ENCODE measurements at places on chromosomes 6 and 20.
A peak's percentile ranks its signal among the peaks of the same experiment; 100 is the strongest.

GRCh38 chr20:38418509-38419204, 16.5 kb downstream of the SNHG17 start:
- DNase-seq = peak; percentile 41

GRCh38 chr6:152151920-152152319, 344.4 kb downstream of the ESR1 start:
- DNase-seq = no peak

DNA sequence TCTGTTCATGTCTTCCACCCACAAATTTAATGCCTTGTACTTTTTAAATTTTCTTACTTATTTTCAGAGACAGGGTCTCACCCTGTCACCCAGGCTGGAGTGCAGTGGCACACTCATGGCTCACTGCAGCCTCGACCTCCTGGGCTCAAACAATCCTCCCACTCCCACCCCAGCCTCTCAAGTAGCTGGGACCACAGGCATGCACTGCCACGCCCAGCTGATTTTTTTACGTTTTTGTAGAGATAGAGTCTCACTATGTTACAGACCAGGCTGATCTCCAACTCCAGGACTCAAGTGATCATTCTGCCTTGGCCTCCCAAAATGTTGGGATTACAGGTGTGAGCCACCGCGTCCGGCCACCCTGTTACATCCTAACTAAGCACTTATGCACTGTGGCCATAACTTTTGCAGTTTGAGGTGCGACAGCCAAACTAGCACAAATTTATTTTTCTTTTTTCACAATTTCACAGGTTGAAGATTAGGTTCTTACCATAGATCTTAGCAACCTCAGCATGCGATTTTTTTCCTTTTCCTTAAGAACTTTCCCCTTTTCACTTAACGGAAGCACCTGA, 92.1 kb downstream of the EPB41L2 start:
- DNase-seq = peak; percentile 47

DNA sequence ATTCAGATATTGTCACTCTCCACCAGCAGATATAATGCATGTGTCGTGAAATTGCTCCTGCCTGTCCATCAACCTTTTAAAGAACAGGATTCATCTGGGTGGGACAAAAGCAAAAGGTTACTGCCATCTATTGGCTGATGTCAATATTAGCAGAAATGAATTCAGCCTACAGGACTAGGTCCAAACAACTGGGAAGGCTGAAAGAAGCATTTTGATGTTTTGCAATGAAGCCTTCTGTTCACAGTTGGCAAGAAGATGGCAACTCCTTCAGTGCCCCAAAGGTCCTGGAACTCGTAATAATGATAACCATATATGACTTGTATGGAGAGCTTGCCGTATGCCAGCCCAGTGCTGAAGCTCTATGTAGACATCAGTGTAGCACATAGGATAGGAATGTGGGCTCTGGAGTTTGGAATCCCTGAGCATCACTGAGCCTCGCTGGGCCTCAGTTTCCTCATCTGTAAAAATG, 7.5 kb downstream of the BCAS1 start:
- DNase-seq = peak; percentile 42

DNA sequence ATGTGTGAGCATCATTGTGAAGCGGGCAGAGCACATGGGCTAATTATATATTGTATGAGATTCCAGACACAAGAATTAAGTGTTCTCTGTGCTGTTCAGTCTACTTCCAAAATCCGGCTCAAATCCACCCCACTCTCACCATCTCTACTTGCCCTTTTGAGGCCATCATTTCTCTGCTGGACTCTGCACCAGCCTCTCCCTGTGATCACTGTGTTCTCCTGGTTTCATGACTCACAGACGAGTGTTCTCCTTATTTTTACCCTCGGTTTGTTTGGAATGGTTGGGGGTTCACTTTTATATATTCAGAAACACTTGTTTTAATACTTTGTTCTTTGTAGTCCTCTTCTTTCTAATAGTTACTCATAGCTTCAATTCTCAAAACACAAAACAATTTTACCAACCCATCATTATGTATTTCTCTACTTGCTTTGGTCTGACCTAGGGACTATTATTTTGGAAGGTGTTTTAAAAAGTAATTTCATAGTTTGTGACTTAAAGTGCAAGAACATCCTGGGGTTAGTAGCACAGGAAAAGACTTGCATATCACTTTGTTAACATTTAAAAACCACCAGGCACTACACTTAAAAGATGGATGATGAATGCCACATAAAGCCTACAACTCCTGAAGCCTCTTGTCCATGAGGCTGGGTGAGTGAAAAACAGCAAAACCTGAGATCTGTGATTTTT, 82.7 kb downstream of the UST start:
- DNase-seq = no peak

DNA sequence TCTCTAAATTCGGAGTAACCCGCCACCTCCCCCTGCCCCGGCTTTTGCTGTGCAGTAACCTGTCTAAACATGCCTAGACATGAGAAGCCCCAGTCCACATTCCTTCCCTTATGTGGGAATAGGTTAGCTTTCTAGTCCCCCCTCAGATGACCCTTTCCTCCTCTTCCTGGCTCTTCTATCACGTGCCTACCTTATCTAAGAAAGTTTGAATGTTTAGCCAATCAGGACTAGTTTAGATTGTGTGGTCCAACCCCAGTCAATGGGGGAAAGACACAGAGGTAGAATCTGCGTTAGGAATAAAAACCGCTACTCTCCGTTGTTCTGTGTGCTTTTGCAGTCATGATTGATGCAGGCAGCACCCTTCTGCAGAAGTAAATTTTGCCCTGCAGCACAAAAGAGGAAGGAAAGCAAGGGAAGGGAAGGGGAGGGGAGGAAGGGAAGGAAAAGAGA, 69.0 kb upstream of the CD93 start:
- no peak for DNase-seq

- no peak for DNase-seq
Observed at GRCh38 chr6:149316108-149316727, 1.3 kb upstream of the TAB2 start.

DNA sequence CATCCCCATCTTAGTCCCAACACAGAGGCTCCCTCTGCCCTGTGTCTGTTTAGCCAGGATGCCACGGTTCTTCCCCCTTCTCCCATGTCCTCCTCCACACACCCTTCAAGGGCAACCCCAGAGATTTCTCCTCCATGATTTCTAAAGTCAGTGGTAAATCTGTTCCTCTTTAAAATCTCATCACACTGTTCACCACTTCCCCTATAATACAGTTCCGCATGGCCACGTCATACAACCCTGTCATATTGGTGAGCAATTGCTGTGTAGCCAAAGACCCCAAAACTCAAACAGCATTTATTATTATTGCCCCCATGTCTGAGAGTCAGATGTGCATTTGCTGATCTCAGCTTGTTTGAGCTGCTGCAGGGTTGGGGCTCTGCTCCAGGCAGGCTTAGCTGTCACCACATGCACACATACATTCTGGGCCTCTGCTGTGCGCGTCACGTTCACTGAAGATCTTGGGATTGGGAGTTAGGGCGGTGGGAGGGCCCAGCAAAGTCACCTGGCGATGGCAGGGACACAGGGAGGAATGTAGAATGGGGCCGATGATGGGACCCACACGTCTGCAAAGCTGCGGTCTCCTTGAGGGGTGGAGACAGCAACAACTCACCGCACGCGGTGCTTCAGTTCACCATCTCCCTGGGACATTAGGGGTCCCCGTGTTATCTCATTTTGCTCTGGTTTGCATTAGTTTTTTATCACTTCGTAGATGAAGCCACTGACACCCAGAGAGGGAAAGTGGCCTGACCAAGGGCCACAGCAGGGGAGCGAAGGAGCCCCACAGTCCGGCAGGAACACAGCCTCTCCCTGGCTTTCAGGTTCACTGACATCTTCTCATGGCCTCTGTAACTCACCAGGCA, 36.9 kb upstream of the CD93 start:
- DNase-seq = no peak

DNA sequence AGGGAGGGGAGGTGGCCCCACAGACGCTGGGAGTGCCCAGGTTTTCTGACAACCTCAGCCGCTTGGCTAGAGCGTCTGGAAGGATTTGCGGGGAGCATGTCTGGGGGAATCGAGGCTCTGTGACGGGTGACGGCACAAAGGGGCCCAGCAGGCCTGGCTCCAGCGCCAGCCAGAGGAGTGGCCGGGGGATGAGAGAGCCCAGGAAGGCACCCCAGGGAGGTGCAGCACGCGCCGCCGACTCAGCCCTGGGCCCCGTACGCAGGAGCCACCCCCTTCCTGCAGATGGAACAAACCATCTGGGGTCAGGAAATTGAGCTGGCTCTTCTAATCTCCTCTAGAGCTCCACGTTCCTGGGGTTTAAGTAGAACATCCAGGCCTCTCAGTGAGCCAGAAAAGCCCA, 5.9 kb upstream of the SLCO4A1 start:
- no peak for DNase-seq

DNA sequence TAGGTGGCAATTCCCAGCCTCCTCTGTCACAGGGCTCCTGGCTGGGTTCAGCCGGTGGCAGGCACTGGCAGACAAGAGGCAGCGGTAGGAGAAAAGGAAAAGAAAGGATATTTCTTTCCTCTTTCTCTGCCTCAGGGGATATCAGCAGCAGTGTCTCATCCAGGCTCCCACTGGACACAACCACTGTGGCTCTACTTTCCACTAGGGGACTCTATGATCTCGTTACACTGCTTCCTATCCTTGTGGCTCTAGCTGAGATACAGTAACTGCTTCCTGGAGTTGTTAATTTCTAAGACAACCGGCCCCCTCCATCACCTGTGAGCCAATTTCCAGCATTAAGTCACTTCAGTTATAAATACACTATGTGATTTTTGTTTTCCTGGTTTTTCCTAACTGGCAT, 102.0 kb upstream of the LRFN2 start:
- DNase-seq = no peak

DNA sequence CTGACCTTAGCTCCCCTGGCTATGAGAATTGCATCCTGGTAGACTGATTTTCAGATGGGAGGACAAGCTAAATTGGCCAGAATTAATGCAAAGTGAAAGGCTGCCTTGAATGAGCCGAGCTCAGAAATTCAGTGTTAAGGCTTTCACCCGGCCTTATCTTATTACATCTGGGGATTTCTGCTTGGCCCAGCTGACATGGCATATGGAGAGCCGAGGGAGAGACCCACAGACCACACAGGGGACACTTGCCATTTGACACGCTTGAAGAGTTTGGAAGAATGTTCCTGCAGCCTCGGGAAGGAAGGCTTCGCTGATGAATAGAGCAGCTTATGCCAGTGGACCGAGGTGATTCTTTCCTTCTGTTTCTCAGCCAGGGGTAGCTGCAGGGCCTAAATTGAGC, 9.0 kb downstream of the MOCS3 start:
- DNase-seq = no peak

DNA sequence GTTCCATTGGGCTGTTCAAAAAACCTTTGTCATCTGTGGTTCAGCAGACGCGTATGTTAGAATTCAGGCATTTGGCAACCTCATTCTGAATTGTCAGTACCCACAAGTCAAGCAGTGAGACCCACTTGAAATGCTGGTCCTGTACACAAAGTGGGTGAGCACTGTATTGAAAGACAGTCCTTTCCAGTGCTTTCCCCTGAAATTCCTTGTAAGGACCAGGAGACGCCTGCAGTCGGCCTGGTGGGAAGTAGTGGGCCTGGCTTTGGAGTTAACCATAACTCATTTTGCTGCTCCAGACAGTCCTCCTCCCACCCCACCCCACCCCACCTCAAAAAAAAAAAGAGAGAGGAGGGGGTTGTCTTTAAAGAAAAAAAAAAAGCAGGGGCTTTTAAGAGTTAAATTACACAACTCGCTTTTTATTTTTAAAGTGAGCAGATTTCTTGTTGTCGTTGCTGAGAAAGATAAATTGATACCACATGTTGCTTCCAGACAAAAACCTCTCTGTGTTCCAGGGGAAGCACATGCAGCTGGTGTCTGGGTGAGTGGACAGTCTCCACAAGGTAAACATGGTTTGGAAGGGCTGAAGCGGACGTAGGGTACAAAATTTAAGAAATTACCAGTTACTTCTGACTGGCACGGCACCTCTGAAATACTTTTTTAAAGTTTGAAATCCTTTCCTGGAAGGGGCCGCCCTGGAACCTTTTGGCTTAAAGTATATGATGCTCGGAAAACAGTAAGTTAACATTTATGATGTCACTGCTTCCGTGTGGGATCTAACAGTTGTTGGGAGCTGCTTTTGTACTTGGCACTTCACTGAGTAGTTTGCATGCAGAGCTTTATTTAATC, 95.3 kb downstream of the FOXO3 start:
- peak; percentile 47 for DNase-seq

DNA sequence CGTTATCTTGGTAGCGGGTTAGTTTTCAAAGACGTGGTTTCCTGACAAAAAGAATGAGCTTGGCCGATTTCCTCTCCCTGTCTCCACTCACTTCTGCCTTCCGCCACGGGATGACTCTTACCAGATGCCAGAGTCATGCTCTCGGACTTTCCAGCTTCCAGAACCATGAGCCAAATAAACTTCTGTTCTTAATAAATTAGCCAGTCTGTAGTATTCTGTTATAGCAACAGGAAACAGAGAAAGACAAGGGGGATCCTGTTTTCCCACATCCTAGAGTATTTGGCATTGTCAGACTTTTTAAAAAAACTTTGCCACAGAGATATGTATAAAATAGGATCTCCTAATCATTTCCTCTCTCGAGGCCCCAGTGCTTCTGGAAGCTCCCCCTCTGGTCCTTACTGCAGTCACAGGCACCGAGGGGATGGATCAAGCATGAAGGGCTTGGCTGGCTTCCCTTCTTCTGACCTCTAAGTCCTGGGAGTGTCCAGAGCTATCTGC, 84.9 kb upstream of the NAA20 start:
- DNase-seq = peak; percentile 77

DNA sequence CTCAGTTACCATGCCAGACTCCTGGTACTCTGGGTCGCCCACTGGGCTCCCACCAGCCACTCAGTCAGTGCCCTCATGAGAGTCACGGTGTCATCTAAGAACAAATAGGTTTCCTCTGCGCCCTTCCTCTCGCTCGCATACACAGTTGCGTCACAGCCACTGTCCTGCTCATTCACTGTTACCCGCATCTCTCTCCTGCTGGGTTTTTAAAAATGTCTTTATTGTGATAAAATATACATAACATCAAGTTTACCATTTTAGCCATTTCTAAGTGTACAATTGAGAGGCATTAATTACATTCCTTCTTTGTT, 4.0 kb downstream of the TEAD3 start:
- DNase-seq = no peak

- no peak for DNase-seq
Observed at GRCh38 chr6:124765280-124765679, 197.0 kb upstream of the RNF217 start.

- DNase-seq = peak; percentile 9
Observed at GRCh38 chr6:122476131-122476530, 4.5 kb upstream of the SERINC1 start.

GRCh38 chr6:35635601-35636597, 52.8 kb downstream of the FKBP5 start:
- no peak for DNase-seq

DNA sequence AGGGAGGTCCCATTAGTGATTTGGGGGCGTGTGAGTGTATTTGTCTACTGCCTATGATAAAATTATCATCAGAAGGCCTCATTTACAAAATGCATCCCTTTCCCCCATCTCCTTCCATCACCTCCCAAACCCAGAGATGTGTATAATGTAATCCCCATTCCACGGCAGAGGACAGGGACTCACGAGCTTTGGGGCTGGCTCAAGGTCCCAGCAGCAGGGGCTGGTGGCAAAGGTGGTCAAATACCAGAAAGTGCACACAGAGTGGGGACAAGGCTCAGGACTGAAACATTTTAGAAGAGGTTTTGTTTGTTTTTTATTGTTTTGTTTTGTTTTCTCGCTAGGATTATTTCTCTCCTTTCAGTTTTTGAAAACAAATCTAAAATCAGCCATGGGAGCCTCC, 68.5 kb upstream of the TOP1 start:
- no peak for DNase-seq

- no peak for DNase-seq
Observed at GRCh38 chr6:91664327-91664959, 1077.6 kb upstream of the MAP3K7 start.
